ENCODE measurements at places on chromosomes 4 and X.

GRCh38 chr4:90486346-90486745, 359.2 kb downstream of the CCSER1 start:
- no peak for DNase-seq

DNA sequence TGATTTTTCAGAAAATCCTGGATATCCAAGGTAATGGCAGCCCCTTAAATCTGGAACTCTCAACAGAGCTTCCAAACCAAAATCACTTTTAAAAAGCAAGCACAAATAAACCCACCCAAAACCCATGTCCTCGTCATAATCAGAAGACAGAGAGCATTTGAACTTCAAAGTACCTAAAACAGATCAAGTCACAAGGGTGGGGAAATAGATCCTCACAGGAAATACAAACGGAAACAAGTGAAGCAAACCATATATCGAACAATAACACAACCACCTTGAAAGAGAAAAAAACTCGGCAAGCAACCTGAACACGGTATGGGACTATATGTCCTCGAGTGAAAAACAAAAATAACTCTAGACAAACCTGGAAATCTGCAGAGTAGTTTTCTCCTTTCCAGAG, 15.9 kb upstream of the CCNQ start:
- no peak for DNase-seq

GRCh38 chrX:12770440-12770839, 20.8 kb upstream of the PRPS2 start:
- DNase-seq = no peak

GRCh38 chr4:153249199-153250041, 45.2 kb downstream of the TRIM2 start:
- DNase-seq = peak; percentile 88

DNA sequence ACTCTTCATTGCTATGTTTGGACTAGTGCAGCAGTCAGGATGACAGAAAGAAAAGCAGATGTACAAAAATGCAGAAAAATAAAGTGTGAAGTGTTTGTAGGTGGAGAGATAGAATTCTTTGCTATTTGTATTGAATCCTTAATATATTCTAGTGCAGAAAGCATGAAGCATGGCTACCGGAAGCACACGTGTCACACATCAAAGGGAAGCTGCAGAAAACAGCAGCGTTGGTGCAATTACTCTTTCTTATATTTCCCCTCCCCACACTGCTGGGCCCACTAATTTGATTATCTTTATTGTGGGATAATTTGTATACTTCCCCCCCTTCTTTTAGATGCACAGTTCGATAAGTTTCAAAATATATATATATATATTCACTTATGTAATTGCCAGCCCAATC, 35.9 kb upstream of the TAPT1 start:
- DNase-seq = no peak

DNA sequence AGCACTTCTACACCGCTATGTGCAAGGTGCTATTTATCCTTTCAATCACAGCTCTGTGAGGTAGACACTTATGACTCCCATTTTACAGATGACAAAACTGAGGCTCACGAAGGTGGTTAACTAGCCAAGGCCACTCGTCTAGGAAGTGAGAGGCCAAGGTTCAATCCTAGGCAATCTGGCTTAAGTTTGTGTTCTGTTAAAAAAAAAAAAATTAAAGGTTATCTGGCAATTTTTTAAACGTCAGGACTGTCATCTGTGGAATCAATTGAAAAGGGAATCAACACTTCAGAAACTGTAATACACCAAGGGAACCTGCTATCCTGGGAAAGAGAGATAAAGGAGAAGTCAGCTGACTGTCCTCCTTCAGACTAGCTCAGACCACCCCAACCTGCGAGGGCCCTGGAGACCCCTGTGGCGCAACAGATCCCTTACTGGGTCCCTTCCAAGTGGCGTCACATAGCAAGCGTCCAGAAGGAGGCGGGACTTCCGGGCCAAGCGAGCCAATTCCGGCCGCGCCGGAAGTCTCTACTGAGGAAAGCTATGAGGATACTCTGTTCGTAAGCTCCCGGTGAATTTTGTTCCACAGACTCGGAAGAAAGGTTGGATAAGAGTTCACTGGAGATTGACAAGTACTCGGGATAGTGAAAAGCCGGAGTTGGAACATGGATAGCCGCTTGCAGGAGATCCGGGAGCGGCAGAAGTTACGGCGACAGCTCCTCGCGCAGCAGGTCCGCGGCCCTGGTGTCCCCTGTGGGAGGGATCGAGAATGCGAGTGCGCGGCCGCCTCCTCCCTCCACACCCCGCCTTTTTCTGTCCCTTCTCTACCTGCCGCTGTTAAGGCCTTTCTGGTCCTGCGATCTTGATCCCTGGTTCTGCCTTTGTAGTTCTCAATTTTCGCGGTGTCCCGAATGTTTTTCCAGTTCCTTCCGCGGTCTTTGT, at the start of gene METTL14:
METTL14 (plus strand) TSS at position 520 of the 939 bp plus-strand sequence; CDS start at position 663, 143 bp downstream.
- peak; percentile 89 for DNase-seq

GRCh38 chrX:63764946-63765345, 20.1 kb downstream of the ARHGEF9 start:
- DNase-seq = no peak

- no peak for DNase-seq
Measured at GRCh38 chrX:5586726-5587125, 641.9 kb downstream of the NLGN4X start.

- DNase-seq = peak; percentile 12
Measured at GRCh38 chrX:118254611-118255010, 91.3 kb upstream of the WDR44 start.

GRCh38 chrX:57905141-57905540, 5.1 kb downstream of the ZXDA start:
- DNase-seq = no peak

GRCh38 chrX:103343105-103343504, 13.1 kb downstream of the TCEAL7 start:
- no peak for DNase-seq

DNA sequence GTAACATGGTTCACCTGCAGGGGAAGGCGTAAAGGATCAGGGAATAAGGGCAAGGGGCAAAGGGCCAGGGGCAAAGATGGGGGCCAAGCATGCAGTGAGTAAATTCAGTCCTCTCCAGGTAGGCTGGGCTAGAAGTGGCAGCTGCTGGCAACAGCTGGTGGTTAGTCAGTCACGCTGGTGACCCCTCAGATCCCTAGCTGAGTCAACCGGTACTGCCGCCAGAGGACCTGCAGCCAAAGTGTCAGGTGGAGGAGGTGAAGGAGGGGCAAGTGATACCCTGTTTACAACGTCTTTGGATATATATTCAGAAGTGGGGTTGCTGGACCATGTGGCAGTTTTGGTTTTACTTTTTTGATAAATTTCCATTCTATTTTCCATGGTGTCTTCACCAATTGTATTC, 24.6 kb upstream of the NAP1L2 start:
- DNase-seq = no peak

GRCh38 chr4:142419712-142420111, 426.4 kb downstream of the INPP4B start:
- no peak for DNase-seq

DNA sequence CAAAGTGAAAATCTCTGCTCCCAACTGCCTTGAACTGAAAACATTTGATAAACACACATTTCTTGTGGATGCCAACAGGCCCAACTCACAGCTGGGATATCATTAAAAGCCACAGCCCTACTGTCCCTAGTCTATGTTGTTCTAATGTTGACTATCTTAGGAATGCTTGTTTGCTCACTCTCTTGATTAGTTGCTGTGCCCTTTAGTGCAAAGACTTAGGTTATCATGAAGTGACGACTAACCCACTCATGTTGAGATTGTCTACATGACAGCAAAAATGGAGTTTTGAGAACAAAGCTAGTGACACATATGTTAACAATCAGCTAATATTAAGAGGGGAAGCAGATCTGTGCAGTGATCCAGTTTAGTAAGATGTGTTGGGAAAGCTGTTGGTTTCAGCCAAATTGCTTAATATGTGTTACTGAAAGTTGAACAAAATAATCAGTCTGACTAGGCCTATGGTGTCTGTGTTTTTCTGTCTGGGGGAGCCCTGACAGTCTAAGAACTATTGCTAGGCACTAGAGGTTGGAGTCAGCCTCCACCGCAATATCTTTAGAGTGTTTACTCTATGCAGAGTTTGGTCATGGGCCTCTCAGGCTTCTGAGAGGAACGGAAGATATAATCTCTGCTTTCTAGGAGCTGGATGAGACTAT, 125.5 kb downstream of the ATG4A start:
- no peak for DNase-seq

GRCh38 chr4:87268411-87268810, 48.0 kb upstream of the KLHL8 start:
- DNase-seq = no peak

GRCh38 chr4:173192375-173193162, 24.0 kb downstream of the GALNT7 start:
- DNase-seq = no peak

DNA sequence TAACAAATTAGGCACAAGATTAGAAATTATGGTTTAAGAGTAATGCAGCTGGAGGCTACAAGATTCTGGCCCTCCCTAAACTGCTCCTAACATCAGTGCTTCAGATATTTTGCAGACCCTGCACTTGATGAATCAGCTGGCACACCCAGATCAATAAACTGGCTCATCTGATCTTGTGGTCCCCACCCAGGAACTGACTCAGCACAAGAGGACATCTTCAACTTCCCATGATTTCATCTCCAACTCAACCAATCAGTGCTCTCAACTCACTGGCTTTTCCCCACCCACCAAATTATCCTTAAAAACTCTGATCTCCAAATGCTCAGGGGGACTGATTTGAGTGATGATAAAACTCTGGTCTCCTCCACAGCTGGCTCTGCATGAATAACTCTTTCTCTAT, 21.7 kb upstream of the TMEM33 start:
- no peak for DNase-seq

DNA sequence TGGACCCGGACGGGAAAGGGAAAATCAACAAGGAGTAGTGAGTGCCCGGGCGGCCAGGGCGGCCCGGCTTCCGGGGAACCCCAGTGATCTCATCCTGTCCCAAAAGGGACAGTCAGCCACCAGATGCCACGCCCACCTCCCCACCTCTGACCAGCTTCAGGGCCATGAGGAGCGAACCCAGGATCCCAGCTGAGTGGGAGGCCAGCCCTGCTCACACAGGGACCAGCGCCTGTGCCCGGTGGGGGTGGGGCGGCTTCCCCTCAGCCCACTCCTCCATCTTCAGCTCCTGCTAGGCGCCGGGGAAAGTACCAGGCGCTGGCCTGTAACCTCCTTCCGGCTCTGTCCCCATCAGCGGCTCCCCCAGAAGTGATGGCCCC, 6.2 kb downstream of the MYL5 start:
- no peak for DNase-seq

Measured in SJSA1 (cell line).